ENCODE measurements at places on chromosomes 11 and 22. TPM values are rescaled to one million over a fixed set of nuclear protein-coding genes. Genes with fewer than 3 reads are reported as not detected.

The CCDC34 gene
- 25.9 TPM for total RNA-seq

The AMOTL1 gene
- total RNA-seq, result 44.8 TPM

The RPS3 gene
- total RNA-seq, result 2,637 TPM

The CHRM1 gene
- 0.67 TPM for total RNA-seq

The APOBEC3B gene
- total RNA-seq, result 10.1 TPM

The FAM180B gene
- 0.29 TPM for total RNA-seq

DNA sequence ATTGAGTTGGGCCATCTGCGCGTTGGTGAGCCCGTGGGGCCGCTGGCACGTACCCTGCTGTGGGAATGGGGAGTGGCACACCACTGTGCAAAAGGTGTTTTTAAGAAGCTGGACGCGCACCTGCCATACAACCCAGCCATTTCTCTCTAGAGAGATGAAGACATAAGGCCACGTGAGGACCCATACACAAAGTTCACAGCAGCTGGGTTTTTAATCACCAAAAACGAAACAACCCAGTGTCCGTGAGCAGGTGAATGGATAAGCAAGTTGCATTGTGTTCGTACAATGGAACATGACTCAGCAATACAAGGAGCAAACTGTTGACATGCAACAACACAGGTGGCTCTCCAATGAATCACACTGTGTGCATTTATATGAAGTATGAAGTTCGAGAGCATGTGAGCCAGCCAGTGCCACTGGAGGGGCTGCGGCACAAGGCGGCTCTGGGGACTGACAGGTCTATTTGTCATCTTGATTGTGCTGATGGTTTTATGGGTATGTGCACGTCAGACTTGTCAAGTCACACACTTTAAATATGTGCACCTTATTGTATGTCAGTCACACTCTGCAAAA is 30.6 kb upstream of the PANX2 start:
- peaks cover 37% of the 10 kb centered on the region for H3K27me3 ChIP-seq
- no peak overlapping the region for H3K27ac ChIP-seq
- no peak for DNase-seq
- H3K4me1 ChIP-seq, result peaks cover 16% of the 10 kb centered on the region

DNA sequence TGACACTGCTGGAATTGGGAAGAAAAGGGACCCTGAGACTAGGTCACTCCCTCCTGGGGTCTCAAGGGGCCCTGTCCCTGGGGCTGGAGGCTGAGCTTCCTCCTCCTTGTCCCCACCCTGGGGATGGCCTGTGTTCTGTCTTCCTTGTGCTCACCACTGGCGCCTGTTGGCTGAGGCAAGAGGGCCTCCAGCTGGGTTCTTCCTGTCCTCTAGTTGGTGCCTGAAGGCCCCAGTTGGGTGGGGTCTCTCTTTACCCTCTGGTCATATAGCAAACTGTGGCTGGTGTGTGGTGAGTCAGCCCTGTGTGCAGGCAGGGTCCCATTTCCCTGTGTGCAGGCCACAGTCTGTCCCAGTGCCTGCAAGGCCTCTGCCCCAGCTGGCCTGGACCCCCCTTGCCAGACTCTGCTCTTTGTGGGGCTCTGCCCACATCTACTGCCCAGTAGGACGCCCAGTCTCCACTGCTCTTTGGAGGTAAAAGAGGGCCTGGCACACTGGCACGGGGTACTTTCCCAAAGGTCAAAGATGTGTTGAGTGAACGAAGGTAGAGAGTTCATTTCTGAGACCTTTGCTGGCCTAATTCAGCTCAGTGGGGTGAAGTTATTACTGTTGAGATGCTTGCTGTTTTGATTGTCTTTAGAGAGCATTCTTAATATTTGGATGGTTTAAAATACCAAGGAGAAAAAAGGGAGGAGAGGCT is 55.1 kb upstream of the CLDN5 start:
- H3K27ac ChIP-seq, result no peak overlapping the region
- H3K4me3 ChIP-seq, result no peak overlapping the region
- H3K36me3 ChIP-seq, result no peaks in the 10 kb centered on the region
- DNase-seq, result no peak

GRCh38 chr11:64868904-64869570 is 9.4 kb downstream of the EHD1 start:
- peaks cover 4% of the 10 kb centered on the region for H3K36me3 ChIP-seq
- H3K27ac ChIP-seq, result peak overlapping the region; percentile 23
- no peak overlapping the region for H3K4me3 ChIP-seq

DNA sequence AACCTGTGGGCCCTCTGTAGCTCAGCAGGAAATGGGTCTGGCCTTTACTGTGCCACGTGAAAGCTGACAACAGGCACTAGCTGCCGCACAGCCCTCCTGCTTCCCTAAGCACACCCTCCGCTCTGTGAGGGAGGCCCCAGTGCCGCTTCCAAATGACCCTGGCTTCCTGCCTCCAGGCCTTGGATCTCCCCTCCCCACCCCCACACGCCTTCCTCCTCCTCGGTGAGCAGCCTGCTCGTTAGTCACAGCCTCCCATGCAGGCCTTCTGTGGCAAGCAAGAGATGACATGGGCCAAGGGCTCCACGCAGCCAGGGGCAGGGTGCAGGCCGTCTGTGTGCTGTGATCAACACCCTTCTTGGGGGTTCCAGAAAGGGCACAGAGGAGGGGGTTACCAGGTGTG is 15.3 kb upstream of the RASL10A start:
- H3K36me3 ChIP-seq, result peaks cover 14% of the 10 kb centered on the region
- DNase-seq, result no peak
- H3K4me3 ChIP-seq, result no peak overlapping the region
- no peak overlapping the region for H3K27ac ChIP-seq
- H3K27me3 ChIP-seq, result no peaks in the 10 kb centered on the region

- no peak for DNase-seq
- H3K4me1 ChIP-seq, result peaks cover 22% of the 10 kb centered on the region
- no peak overlapping the region for H3K4me3 ChIP-seq
- H3K27me3 ChIP-seq, result no peaks in the 10 kb centered on the region
- no peaks in the 10 kb centered on the region for H3K36me3 ChIP-seq
- H3K27ac ChIP-seq, result no peak overlapping the region
Measured at GRCh38 chr11:99066618-99067317, 46.0 kb downstream of the CNTN5 start.

DNA sequence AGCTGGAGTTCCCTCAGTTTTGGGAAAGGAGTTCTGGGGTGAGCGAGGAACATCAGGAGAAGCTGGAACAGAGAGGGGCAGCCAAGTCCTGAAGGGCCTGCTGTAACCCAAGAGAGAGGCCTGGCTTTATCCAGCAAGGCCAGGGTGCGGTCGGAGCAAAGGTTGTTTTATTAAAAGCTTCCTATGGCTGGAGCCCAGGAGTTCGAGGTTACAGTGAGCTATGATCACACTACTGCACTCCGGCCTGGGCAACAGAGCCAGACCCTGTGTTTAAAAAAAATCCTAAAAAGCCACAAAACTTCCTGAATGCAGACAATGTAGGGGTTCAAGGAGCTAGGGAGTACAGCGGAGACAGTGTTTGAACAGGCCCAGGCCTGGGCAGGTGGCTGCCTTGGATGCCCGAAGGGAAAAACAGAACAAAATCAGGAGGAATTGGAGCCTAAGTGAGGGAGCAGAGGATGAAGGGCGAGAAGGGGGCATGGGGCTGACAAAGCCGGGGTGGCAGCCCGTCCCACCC is 22.2 kb upstream of the MALAT1 start:
- no peaks in the 10 kb centered on the region for H3K36me3 ChIP-seq
- no peaks in the 10 kb centered on the region for H3K27me3 ChIP-seq
- peak overlapping the region; percentile 90 for H3K4me3 ChIP-seq
- H3K27ac ChIP-seq, result peak overlapping the region; percentile 98
- H3K4me1 ChIP-seq, result peaks cover 24% of the 10 kb centered on the region

DNA sequence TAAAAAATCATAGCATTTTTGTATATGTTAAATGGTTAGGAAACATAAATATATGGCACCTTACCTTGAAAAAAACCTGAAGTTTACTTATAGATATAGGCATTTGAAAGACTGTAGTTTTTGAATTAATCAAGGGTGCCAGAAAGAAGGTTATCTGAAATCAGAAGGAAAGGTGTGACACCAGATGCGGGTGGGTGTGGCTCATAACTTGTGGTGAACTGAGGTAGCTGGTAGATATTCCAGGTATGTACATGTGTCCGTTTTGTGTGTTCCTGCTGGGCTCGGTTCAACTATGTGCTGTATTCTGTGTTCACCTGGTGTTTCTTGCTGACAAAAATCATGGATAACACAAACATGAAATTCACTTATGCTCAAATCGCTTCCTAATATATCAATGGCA is 35.6 kb downstream of the STK33 start:
- peaks cover 3% of the 10 kb centered on the region for H3K36me3 ChIP-seq
- no peaks in the 10 kb centered on the region for H3K4me1 ChIP-seq
- H3K4me3 ChIP-seq, result no peak overlapping the region

- no peak overlapping the region for H3K4me3 ChIP-seq
- no peaks in the 10 kb centered on the region for H3K4me1 ChIP-seq
- H3K27me3 ChIP-seq, result peaks cover 39% of the 10 kb centered on the region
- H3K36me3 ChIP-seq, result no peaks in the 10 kb centered on the region
- H3K27ac ChIP-seq, result peak overlapping the region; percentile 46
Measured at GRCh38 chr11:17602105-17603001, 55.3 kb downstream of the OTOG start.

- H3K4me3 ChIP-seq, result no peak overlapping the region
- no peaks in the 10 kb centered on the region for H3K36me3 ChIP-seq
- H3K27me3 ChIP-seq, result peaks cover 49% of the 10 kb centered on the region
Measured at GRCh38 chr11:122102426-122102825, 13.6 kb downstream of the BLID start.

DNA sequence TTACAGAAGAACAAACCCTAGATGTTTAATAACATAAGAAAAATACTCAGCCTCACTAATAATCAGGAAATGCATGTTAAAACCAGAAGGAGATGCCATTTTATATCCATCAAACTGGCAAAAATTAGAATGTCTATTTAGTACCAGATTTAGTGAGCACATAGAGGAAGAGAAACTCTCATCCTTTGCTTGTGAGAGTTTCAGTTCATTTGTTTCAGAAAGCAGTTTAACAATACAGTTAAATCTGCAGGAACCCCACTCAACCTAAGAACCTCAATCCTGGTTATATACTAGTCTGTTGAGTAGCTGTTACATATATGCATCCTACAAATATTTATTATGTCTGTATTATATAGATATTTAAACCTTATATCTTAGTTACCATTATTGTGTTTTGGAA is 172.6 kb downstream of the WNT11 start:
- H3K4me3 ChIP-seq, result no peak overlapping the region
- no peak for DNase-seq
- H3K27me3 ChIP-seq, result no peaks in the 10 kb centered on the region
- peaks cover 4% of the 10 kb centered on the region for H3K36me3 ChIP-seq
- no peak overlapping the region for H3K27ac ChIP-seq

GRCh38 chr11:61554172-61554988 is 26.5 kb downstream of the SYT7 start:
- peaks cover 53% of the 10 kb centered on the region for H3K27me3 ChIP-seq
- H3K4me3 ChIP-seq, result no peak overlapping the region
- H3K36me3 ChIP-seq, result no peaks in the 10 kb centered on the region
- peaks cover 10% of the 10 kb centered on the region for H3K4me1 ChIP-seq

- H3K4me3 ChIP-seq, result no peak overlapping the region
- H3K4me1 ChIP-seq, result no peaks in the 10 kb centered on the region
Measured at GRCh38 chr11:88231894-88232482, 56.7 kb upstream of the RAB38 start.

GRCh38 chr11:86181379-86181778 is 63.2 kb upstream of the EED start:
- no peaks in the 10 kb centered on the region for H3K36me3 ChIP-seq
- H3K4me3 ChIP-seq, result no peak overlapping the region
- H3K27ac ChIP-seq, result no peak overlapping the region
- no peaks in the 10 kb centered on the region for H3K4me1 ChIP-seq
- no peaks in the 10 kb centered on the region for H3K27me3 ChIP-seq

DNA sequence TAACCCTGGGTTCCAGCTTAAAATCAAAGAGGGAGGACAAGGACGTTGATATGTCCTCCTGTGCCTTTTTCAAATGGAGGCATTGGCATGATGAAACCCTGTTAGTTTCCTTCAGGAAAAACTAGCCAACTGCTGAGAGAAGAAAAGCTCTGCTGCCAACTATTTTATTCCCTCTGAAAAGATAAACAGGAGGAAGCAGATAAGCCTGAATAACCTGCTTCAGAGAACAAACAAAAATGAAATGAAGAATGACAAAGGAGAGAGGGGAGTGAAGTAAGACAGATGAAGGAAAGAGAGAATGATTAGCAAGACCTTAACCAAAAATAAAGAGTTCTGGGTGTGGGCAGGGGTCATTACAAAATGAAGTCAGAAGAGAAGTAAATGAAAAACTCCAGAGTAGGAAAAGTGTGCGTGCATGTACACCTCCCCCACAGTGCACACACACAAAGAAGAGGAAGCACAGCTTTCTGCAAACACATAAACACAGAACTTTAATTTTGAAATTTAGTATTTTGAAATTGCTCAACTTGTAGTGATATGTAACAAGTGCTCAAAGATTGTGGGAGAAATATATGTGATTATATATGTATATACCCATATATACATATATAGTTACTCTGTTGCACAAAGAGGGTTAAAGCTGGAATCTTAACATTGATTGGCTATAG is 332.2 kb downstream of the LUZP2 start:
- H3K36me3 ChIP-seq, result no peaks in the 10 kb centered on the region
- peak overlapping the region; percentile 12 for H3K4me3 ChIP-seq
- no peak for DNase-seq
- peak overlapping the region; percentile 83 for H3K27ac ChIP-seq

- H3K4me1 ChIP-seq, result peaks cover 11% of the 10 kb centered on the region
- peak overlapping the region; percentile 52 for H3K4me3 ChIP-seq
- H3K27ac ChIP-seq, result no peak overlapping the region
- peaks cover 1% of the 10 kb centered on the region for H3K36me3 ChIP-seq
- DNase-seq, result peak; percentile 82
Measured at GRCh38 chr11:17734986-17735817, 621 bp downstream of the KCNC1 start.

DNA sequence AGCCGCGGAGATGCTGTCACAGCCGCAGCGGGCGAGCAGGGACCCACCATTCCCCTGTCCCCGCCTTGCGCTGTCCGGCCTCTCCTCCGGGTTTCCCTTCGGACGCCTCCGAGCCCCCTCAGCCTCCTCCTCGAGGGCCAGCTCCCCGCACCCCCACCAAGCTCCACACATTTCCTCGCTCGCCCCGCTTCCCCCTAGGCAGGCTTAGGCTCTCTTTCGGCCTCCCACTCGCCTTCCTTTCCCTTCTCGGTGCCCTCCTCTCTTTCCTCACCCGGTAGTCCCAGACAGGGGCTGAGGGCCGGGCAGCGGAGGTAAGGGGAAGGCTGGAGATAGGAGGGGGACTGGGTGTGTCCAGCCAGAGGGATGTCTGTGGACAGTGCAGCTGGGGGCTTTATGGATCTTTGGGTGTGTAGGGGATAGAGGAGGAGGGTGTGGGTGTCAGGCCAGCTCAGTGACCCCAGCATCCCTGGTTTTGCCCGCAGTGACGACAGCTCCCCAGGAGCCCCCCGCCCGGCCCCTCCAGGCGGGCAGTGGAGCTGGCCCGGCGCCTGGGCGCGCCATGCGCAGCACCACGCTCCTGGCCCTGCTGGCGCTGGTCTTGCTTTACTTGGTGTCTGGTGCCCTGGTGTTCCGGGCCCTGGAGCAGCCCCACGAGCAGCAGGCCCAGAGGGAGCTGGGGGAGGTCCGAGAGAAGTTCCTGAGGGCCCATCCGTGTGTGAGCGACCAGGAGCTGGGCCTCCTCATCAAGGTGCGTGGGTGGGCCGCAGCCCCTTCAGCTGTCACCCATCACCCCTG is 1.6 kb downstream of the KCNK4 start:
- no peak for DNase-seq
- no peaks in the 10 kb centered on the region for H3K4me1 ChIP-seq
- peaks cover 69% of the 10 kb centered on the region for H3K27me3 ChIP-seq
- H3K36me3 ChIP-seq, result peaks cover 6% of the 10 kb centered on the region
- H3K27ac ChIP-seq, result no peak overlapping the region

Measured in progenitor cell of endocrine pancreas (in vitro differentiated cells).